ENCODE measurements at places on chromosomes 5 and 9.
A peak's percentile ranks its signal among the peaks of the same experiment; 100 is the strongest.

GRCh38 chr5:161857358-161857757 lies 9.4 kb downstream of the GABRA1 start:
- no peak for DNase-seq

- peak; percentile 75 for DNase-seq
Measured at GRCh38 chr9:130107234-130107861, 53.6 kb downstream of the GPR107 start.

DNA sequence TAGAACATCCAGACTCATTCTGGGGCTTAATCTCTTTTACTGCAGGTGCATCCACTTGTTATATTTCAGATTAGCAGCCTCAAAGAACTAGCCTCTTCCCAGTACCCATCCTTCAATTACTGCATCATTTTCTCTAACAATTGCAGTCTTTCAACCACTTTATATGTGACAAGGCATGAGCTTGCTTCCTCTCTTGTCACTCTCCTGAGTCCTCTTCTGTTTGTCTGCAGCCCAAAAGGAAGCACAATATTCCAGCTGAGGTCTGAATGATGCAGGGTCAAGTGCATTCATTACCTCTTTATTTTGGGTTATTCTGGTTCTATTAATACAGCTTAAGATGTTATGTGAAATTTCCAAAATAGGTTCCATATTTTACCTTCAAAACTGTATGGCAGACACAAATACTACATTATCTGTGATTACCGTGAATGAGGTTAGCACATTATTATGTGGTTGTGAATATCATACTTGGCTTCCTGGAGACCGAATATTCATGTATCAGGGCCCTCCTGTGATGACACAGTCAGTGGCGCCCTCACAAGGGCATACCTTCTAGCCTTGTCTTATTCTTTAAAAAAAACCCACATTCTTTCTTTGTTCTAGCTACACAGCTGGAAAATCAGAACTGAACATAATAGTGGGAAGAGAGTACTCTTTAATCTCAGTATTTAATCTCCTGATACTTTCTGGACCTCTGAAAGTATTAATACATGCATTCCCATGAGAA lies 323.8 kb downstream of the PDE4D start:
- DNase-seq = no peak

- DNase-seq = no peak
Measured at GRCh38 chr5:139641116-139642080, 6.8 kb upstream of the CXXC5 start.

- DNase-seq = no peak
Measured at GRCh38 chr5:112024769-112025168, 267.8 kb upstream of the NREP start.

- DNase-seq = no peak
Measured at GRCh38 chr5:58156973-58157701, 302.7 kb downstream of the PLK2 start.

GRCh38 chr9:125747053-125747764 lies at the start of gene PBX3:
Gene PBX3, plus strand, starts transcription at chr9:125747373.
- no peak for DNase-seq

- no peak for DNase-seq
Measured at GRCh38 chr9:128995791-128996190, 32.3 kb downstream of the SH3GLB2 start.

- no peak for DNase-seq
Measured at GRCh38 chr5:18544421-18544820, 910.2 kb downstream of the TAF11L14 start.

GRCh38 chr9:72304538-72304937 lies 60.5 kb downstream of the ZFAND5 start:
- no peak for DNase-seq

GRCh38 chr5:116778032-116778431 lies 203.4 kb upstream of the SEMA6A start:
- DNase-seq = no peak

DNA sequence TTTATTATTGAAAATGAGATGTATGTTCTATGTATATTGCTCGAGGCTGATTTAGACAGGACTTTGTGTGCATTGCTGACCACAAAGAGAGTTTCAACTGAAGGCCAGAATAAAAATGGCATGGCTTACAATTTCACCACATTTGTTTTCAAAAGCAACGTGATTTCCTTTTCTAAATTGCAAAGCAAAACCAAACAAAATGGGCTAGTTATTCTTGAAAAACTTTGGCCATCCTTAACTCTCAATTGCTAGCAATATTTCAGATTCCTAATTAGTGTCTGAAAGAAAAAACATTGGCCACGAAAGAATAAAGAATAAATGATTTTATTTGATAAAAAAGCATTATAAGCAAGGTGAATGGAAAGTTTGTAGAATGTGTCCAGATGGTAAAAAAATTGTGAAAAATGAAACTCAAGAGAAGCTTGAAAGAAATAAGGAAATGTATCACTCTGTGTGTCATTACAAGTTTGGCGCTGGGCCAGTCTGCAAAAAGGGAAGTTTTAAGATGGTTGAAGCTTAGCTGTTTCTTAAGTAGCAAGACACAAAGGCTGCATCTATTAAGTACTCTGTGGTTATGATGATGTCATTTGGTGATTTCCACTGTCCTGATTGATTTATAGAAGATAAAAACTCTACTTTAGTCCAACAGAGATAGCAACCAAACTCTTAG lies 89.2 kb upstream of the PRLR start:
- no peak for DNase-seq

DNA sequence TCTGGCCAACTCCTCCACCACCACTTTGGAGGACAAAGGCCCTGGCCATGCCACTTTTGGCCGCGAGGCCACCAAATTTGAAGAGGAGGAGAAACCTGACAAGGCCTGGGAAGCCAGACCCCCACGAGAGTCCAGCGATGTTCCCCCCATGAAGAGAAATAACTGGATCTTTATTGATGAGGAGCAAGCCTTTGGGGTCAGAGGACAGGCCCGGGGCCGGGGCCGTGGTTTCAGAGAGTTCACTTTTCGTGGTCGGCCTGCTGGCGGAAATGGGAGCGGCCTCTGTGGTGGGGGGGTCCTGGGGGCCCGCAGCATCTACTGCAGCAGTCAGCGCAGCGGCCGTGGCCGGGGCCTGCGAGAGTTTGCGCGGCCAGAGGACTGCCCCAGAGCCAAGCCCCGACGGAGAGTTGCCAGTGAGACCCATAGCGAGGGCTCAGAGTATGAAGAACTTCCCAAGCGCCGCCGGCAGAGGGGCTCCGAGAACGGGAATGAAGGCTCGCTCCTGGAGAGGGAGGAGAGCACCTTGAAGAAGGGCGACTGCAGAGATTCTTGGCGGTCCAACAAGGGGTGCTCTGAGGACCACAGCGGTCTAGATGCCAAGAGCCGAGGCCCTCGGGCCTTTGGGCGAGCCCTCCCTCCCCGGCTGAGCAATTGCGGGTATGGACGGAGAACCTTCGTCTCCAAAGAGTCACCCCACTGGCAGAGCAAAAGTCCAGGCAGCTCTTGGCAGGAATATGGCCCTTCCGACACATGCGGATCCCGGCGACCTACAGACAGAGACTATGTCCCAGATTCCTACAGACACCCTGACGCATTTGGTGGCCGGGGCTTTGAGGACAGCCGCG lies 27.4 kb upstream of the POMT1 start:
- DNase-seq = no peak

GRCh38 chr5:64973215-64973614 lies 204.5 kb downstream of the CWC27 start:
- DNase-seq = no peak

- no peak for DNase-seq
Measured at GRCh38 chr9:81370096-81370495, 319.3 kb downstream of the TLE1 start.

- DNase-seq = no peak
Measured at GRCh38 chr9:116238776-116239340, 85.3 kb downstream of the PAPPA start.

- DNase-seq = no peak
Measured at GRCh38 chr9:18726546-18726945, 252.6 kb downstream of the ADAMTSL1 start.

GRCh38 chr5:68699966-68700365 lies 393.8 kb upstream of the SLC30A5 start:
- DNase-seq = no peak

DNA sequence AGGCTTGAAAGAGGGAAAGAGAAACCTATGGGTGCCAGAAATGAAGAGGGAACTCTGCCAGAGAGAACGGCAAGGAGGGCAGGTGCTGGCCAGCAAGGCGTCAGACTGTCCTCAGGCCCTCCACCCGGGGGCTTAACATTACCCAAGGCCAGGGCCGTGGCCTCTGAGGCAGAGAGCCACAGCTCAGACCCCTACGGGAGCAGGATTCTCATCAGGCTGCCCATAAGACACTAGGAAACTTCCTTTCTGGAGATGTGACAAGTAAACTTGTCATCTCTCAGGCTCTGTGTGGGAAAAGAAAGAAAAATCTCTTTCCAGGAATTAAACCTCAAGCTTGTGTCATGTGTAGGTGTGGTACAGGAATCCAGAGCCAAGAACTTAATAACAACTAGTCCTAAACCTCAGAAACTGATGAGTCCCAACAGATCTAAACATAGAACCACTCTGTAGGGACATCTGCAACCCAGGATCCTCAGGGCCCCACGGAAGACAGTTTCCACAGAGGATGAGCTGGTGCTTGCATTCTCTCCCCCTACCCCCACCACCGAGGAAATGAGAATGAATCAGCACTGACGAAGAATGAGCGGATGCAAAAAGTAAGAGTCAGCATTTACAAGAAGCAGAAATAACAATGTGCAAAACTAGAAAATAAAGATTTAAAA lies 74.3 kb downstream of the DCP2 start:
- no peak for DNase-seq

GRCh38 chr5:146818822-146819221 lies 59.7 kb downstream of the PPP2R2B start:
- no peak for DNase-seq

- no peak for DNase-seq
Measured at GRCh38 chr5:141628175-141628788, 8.4 kb downstream of the HDAC3 start.

GRCh38 chr5:96576876-96577275 lies 85.3 kb upstream of the CAST start:
- DNase-seq = no peak

DNA sequence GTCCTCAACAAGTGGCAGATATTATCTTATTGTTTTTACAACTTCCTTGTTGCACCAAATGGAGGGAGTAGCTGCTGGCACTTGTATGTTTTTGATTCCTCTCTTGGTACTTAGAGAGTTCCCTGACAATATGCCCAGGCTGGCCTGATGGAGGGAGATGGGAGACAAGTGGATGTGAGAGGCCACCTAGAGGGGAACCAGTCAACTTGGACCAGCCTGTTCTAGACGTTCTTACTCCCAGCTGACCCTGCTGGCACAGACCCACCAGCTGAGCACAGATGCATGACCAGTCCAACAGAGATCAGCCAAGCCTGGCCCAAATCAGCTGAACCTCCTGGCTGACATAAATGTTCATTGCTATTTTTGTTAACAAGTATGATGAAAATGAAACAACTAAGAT lies 60.9 kb upstream of the GDNF start:
- DNase-seq = no peak

DNA sequence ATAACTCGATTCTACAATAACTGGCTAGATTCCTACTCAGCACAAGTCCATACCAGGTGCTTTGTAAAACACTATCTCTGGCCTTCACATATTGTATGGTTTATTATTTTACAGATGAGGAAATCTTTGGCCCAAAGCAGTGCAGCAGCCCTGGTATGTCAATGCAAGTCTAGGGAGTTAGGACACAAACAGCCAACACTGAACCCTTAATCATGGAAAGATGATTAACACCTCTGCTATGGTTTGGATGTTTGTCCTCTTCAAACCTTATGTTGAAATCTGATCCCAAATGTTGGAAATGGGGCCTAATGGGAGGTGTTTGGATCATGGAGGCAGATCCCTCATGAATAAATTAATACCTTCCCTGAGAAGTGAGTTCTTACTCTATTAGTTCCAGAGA lies 76.6 kb downstream of the MAPKAP1 start:
- no peak for DNase-seq
